ENCODE measurements at places on chromosomes 3 and 15. TPM values are rescaled to one million over a fixed set of nuclear protein-coding genes. Genes with fewer than 3 reads are reported as not detected.

The HYAL1 gene
- 6.8 TPM for total RNA-seq

The HRG gene
- not detected for total RNA-seq

The MYL3 gene
- 11.7 TPM for total RNA-seq

The PCSK6 gene
- total RNA-seq: 14.7 TPM

The NDN gene
- total RNA-seq: 135 TPM

The THAP10 gene
- total RNA-seq: 0.93 TPM

The NME9 gene
- 0.48 TPM for total RNA-seq

The TRIM71 gene
- 0.13 TPM for total RNA-seq

The ISG20 gene
- total RNA-seq: 32.9 TPM

The TLR9 gene
- total RNA-seq: not detected

The CPNE9 gene
- total RNA-seq: not detected

The SLC12A8 gene
- total RNA-seq: 65.3 TPM

The GOLGA6L10 gene
- total RNA-seq: 1.0 TPM

The CD200 gene
- 4.6 TPM for total RNA-seq

The AMT gene
- 1.6 TPM for total RNA-seq

The SPATA12 gene
- total RNA-seq: not detected

The TEX9 gene
- 1.9 TPM for total RNA-seq

The GLT8D1 gene
- 53.0 TPM for total RNA-seq

The ERC2 gene
- total RNA-seq: not detected

The MYRIP gene
- total RNA-seq: 9.6 TPM

The TNNC1 gene
- total RNA-seq: 2.5 TPM

The MYLK gene
- 188 TPM for total RNA-seq

The IMPG2 gene
- 0.24 TPM for total RNA-seq

The TP63 gene
- total RNA-seq: not detected

The ZCWPW2 gene
- total RNA-seq: 0.74 TPM

The GYG1 gene
- 40.8 TPM for total RNA-seq

The GCHFR gene
- total RNA-seq: 42.5 TPM

The TRIM42 gene
- total RNA-seq: not detected

The FES gene
- total RNA-seq: 61.3 TPM

The RTP4 gene
- total RNA-seq: 1.1 TPM

The KLHL40 gene
- not detected for total RNA-seq

The EIF5A2 gene
- 9.6 TPM for total RNA-seq

The ARL14 gene
- not detected for total RNA-seq

The DUOXA2 gene
- not detected for total RNA-seq

The PRR20G gene
- not detected for total RNA-seq

The RFC4 gene
- 10.7 TPM for total RNA-seq

The LIPC gene
- total RNA-seq: 0.46 TPM

The MUSTN1 gene
- total RNA-seq: 6.0 TPM

The FBXO40 gene
- total RNA-seq: 0.32 TPM

The CCR8 gene
- total RNA-seq: not detected

The VIPR1 gene
- 4.6 TPM for total RNA-seq

The SLC28A1 gene
- not detected for total RNA-seq

The OR5K2 gene
- not detected for total RNA-seq

The SKOR1 gene
- 0.74 TPM for total RNA-seq

All from omental fat pad (tissue), 4 donors.